ENCODE measurements at places on chromosomes 2 and 18. TPM values are rescaled to one million over a fixed set of nuclear protein-coding genes. Genes with fewer than 3 reads are reported as not detected.

The PID1 gene
- 3.5 TPM for total RNA-seq

The SNTG2 gene
- not detected for total RNA-seq

The LRRTM1 gene
- not detected for total RNA-seq

The ASPRV1 gene
- total RNA-seq = 0.17 TPM

The PAIP2B gene
- 0.36 TPM for total RNA-seq

The NOTO gene
- not detected for total RNA-seq

The IGFBP5 gene
- total RNA-seq = 0.19 TPM

The TMEM127 gene
- total RNA-seq = 53.7 TPM

The SNORC gene
- total RNA-seq = 8.3 TPM

The SLC23A3 gene
- 0.62 TPM for total RNA-seq

The PXDN gene
- 13.8 TPM for total RNA-seq

The WNT6 gene
- total RNA-seq = not detected

All from A549 treated with DMSO at 1 μM for 4 hours (cell line).